Cerebellar nuclear complex (tissue), 1 donor: ENCODE measurements at places on chromosomes 6 and 20.

- DNase-seq = no peak
These were observed 24.4 kb downstream of the SPDEF start for GRCh38 chr6:34531580-34532201.

DNA sequence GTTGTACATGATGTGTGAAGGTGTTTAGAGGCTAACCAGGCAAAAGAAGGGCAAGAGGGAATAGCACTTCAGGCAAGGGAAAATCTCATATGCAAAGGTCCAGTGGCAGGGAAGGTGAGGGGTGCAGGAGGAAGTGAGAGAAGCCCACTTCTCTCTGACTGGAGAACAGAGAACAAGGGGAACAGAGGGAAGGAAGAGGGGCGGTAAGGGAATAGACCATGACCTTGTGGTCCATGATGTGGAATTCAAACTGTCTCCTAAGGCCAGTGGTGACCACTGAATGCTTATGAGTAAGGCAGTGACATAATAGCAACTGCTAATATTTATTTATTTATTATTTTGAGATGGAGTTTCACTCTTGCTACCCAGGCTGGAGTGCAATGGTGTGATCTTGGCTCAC lies 20.6 kb upstream of the SLC9A8 start:
- no peak for DNase-seq

DNA sequence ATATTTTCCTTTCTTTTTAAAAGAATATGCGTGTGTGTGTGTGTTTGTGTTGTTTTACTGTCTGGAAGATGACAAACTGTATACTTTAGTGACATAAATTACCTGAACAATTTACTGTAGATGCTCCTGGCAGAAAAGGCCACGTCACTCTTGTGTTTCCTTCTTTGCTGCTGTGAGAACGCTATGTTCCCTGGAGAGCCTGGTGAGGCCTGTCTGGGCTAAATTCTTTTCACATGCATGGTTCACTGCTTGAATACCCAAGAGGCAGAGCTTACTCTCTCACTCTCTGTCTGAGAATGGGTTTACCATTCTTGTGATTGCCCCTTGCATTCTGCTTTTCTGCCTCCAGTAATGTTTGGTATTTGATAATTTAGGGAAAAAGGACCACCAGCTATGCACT lies 64.3 kb downstream of the EDN1 start:
- DNase-seq = no peak

GRCh38 chr6:40543146-40543545 lies 44.0 kb downstream of the LRFN2 start:
- no peak for DNase-seq

DNA sequence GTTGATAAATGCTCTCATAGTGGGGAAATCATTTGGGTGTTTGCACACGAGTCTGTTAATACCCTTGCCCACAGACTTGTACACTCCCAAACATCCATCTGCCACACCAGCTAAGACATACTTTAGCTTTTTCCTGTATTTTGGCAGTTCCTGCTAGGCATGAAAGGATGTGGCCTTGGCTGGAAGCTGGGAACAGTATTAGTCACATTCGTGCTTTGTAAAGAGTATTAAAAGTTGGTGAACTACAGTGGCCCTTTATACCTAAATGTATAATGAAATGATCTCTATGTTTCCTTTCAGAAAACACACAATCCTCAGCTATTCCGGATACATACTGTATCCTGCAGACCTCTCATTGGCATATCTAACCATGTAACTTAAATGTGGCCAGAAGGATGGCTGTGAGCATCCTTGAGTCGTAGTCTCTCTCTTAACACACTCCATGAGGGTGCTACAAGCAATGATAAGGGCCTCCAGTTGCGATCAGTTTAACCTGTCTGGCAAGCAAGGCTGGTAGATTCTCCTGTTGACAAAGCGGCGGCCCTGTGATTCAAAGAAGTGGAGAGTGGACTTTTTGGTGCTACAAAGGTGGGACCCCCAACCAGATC lies 1.5 kb downstream of the LEMD2 start:
- DNase-seq = no peak

DNA sequence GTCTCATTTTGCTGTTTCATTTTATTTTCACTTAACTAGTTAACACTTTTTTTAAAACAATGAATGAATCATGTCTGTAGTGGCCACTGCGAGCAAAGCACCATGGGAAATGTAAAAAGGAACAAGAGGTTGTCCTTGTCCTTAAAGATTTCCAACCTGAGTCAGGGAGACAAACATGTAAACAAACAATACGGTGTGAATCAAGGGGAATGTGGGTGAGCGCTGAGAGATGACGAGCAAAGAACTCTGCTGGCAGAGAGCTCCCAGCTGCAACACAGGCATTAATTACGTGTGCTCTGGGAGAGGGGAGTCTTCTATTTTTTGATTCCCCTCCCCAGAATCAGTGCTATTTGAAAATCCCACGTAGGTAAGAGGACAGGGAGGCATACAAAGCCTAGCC lies 84.3 kb downstream of the ATXN1 start:
- no peak for DNase-seq

- DNase-seq = no peak
These were observed 180.1 kb upstream of the AKAP12 start for GRCh38 chr6:151059612-151060095.

GRCh38 chr20:45771182-45771759 lies 20.4 kb downstream of the WFDC3 start:
- no peak for DNase-seq

- DNase-seq = no peak
These were observed 292.0 kb upstream of the ARID1B start for GRCh38 chr6:156485150-156485549.

DNA sequence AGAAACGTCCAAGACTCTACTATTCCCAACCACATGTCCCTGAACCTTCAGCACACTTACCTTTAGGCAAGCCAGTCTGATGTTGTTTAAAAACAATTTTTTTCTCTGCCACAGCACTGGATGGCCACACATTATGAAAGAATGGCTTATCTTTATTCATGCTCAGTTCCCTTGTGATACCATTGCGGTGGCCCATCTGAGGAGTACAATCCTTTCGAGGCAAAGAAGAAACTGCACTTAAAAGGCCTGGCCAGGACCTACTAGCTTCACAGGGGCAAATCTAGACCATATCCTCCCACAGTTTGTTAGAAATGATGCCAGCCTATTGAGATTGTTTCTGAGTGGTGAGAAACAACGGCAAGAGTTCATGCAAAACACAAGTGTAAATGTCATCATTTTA lies 88.4 kb upstream of the PLEKHG1 start:
- no peak for DNase-seq

DNA sequence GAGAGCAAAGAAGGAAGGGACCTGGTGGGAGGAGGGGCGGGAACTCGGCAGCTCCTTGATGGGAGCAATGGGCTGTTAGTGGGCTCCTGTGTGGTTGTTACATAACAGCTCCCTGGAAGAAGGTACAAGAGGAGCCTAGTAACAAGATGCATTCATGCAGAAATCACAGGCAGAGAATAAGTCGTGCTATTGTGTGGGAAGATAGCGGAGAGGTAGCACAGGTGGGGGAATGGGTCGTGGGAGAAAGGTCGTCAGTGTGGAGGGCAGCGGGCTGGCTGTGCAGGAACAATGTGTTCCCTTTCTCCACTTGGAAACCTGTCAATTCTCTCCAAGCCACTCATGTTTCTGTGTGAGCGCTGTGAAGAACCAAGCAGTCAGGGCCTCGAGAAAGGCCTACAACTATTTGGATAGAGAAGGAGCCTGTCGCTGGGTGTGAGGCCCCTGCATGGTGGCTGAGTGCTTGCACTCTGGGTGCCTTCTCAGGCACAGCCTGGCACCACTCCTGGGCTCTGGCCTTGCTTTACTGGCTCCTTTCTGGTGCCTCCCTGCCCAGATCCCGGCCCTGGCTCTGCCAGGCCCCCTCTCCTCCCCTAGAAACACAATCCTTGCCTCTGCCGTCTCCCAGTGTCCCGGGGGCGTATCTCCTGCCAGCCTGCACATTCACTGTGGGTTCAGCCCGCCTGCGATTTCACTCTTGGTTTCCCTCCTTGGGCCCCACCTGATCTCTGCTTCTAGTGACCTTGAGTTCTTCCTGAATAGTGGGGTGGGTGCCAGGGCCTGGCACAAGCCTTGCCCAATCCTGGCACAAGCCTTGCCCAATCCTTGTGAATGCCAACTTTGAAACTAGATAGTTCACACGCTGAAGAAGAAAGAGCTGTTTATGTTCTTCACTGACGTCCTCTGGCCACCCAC lies 7.4 kb upstream of the FGD2 start:
- no peak for DNase-seq
